ENCODE measurements at places on chromosomes 1 and 21.

GRCh38 chr1:112855152-112855828 lies 100.7 kb downstream of the SLC16A1 start:
- no peak for DNase-seq

DNA sequence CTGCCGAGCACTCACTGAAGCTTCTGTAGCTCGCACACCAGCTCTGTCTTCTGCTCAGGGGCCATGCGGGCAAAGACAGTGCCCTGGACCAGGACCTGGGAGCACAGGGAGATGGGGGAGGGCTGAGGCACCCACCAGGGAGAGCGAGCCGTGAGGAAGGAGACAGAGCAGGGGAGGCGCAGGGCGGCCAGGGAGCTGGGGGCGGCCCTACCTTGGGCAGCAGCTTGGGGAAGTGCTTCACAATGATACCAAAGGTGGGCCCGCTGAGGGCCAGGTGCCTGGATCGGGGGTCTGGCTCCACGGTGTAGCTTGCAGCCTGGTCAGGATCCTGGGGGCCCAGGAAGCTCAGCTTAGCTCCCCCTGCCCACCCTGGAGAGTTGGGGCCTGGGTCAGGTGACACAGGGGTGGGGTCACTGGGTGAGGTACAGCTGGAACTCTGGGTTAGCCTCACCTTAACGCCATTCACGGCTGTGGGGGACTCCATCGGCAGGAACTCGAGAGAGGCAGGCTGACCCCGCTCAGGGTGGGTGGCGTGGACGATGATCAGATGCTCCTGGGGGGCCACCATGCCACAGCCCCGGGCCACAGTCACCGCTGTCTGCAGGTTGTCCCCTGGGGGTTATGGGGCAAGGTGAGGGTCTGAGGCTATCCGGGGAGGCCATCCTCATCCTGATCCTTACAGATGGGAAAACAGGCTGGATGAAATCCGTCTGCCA lies 9.4 kb upstream of the MFAP2 start:
- DNase-seq: no peak

DNA sequence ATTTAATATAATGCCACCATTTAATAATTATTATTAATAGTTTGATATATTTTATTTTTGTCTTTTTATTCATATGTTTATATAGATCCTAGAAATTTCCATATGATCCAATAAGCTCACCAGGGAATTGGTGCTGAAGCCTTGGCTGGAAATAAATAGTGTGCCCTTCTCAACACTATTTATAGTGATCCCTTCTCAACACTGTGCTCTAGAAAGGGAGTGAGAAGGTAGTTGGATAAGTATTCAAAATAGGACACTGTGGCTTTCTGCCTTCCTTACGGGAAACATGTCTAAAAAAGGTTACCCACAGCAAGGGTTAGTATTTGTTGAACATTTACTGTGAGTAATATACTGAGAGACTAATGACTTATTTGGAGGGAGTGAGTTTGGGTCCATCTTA lies 496.1 kb downstream of the NEGR1 start:
- no peak for DNase-seq

DNA sequence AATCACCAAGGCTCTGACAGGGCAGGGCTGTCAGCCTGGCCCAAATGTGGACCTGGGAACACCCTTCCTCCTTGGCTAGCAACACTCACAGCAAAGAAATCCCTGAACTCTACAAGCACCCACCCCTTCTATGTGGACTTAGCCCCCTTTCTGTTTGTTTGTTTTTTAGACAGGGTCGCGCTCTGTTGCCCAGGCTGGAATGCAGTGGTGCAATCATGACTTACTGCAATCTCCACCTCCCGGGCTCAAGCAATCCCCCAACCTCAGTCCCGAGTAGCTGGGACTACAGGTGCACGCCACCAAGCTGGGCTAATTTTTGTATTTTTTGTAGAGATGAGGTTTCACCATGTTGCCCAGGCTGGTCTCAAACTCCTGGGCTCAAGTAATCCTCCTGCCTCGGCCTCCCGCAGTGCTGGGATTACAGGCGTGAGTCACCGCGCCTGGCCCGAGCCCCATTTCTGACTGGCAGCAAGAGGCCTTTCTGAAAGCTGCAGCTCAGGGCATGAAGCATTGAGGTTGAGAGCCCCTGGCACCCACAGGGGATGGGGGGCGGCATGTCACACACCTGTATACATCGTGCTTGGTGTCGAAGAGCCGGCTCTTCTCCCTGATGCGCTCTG lies 16.2 kb downstream of the RIPK4 start:
- no peak for DNase-seq

DNA sequence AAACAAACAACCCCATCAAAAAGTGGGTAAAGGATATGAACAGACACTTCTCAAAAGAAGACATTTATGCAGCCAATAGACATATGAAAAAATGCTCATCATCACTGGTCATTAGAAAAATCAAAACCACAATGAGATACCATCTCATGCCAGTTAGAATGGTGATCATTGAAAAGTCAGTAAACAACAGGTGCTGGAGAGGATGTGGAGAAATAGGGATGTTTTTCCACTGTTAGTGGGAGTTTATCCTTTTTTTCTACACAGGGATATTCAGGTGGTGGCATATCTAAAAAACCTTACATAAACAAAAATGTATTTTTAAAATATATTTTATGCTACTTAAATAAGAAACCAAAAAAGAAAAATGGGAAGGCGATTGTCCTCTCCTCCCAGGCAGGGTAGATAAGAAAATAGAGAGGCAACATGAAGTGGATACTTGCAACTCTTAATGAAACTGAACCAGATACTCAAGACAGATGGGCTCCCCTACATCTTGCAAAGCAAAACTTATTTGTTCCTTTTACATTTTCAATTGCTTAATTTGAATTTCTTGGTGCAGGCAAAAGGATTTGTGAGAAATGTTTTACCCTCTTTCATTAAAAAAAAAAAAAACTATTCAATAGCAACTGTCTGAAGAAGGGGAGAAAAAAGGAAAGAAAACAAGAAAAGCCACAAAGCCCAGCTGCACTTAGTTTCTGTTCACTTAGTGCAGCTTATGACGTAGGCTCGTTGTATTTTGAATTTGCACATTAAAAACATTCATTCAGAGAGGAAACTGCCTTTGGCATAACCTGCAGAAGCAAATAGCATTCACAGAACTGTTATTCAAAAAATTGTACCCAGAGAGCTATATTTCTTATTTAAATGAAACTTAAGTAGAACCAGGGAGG lies 36.9 kb upstream of the RGS1 start:
- DNase-seq: no peak

- no peak for DNase-seq
These were observed at the start of gene C1orf115 for GRCh38 chr1:220690140-220691052. TSS of gene C1orf115 (plus strand) at chr1:220690363. CDS start at chr1:220690403, 40 bp downstream.

DNA sequence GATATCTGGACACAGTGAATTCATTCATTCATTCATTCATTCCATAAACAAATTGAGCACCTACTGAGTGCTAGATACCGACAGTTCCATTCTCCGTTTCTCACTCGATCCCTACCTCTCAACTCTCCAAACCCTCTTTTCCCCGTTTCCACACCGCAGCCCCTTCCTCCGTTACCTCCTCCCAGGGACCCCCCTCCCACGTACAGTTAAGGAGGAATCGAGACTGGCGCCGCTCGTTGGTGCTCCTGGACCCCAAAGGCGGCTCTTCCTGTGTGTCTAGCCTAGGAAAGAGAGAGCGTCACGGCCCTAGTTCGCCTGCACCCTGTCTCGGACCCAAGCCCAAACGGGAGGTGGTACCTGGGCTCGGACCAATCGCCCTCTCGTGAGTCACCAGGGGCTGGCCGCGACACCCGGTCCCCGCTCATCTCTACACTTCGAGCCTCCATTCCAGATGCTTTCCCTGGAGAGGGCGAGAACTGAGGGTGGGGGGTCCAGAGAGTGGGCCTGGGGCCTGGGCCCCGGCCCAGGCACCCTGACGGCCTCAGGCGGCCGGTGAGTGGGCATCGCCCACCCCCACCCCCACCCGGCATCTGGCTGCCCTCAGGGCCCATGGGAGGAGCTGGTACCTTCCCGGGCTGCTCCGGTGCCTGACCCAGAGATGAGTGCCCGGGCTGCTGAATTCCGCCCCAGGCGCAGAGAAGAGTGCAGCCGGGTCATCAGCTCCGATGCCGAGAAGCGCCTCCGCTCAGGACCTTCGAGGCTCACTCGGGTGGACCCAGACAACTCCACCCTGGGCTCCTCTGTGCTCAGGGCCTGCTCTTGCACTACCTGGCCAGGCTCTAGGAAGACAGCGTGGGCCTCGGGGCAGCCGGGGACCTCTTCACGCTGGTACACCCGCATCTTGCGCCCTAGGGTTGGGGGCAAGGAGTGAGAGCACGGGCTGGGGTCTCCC lies 4.9 kb downstream of the ARHGEF19 start:
- no peak for DNase-seq

DNA sequence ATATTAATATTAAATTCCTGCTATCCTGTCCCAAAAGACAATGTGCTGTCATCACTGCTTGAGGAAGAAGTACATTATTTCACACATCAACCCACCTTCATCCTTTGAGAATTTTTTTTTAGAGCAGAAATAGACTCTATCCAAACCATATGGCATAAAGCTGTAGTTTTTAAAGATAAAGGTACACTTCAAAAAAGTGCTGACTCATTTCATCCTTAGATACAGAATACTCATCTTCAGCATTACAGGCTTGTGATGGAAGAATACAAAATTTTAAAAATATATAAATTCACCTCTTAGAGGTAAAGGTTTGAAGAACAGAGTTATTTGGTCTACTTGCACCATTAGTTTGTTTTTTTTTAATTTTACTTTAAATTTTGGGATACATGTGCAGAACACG lies 126.7 kb upstream of the ERG start:
- no peak for DNase-seq

- DNase-seq: no peak
These were observed 26.1 kb downstream of the PADI6 start for GRCh38 chr1:17397910-17398695.

DNA sequence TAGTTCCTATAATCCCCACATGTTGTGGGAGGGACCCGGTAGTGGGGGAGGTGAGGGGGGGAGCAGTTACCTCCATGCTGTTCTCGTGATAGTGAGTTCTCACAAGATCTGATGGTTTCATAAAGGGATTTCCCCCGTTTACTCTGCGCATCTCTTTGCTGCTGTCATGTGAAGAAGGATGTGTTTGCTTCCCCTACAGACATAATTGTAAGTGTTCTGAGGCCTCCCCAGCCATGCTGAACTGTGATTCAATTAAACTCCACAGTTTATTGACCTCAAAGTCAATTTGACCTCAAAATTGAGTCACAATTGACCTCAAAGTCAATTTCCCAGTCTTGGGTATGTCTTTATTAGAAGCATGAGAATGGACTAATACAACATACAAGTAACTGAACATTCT lies 19.7 kb downstream of the DPH5 start:
- no peak for DNase-seq

DNA sequence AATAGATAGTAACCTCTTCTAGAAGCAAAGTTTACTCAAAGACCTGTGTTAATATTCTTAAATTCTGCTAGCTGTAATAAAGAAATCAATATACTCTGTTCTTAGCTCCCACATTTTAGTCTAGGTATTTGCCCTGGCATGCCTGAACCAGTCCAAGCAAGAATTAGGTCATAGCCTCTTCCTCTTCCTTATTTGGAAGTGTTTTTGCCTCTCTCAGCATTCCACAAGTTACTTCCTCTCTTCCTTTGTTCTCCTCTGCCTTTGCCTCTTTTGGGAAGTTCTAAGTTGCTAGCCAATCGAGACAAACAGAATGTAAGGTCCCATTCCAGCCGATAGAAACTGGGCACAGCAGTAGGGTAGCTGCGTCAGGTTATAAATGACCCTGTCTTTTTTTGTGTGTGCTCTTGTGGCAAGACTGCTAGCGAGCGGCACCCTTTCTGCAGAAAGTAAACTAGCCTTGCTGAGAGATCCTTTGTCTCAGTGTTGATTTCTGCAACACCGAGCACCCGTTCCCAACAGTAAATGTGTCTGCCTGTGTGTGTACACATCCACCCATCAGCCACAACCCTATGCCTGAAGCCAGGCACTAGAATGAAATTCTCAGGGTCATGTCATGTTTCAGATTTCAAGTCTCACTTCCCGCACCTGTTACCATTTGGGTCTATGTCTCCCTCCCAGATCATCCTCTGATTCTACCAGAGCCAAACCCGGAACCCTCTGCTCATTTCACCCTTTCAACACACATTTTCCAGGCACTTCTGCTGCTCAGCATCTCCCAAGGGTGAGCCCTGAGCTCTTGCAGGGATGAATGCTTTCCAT lies 37.5 kb downstream of the LRRC3 start:
- no peak for DNase-seq

DNA sequence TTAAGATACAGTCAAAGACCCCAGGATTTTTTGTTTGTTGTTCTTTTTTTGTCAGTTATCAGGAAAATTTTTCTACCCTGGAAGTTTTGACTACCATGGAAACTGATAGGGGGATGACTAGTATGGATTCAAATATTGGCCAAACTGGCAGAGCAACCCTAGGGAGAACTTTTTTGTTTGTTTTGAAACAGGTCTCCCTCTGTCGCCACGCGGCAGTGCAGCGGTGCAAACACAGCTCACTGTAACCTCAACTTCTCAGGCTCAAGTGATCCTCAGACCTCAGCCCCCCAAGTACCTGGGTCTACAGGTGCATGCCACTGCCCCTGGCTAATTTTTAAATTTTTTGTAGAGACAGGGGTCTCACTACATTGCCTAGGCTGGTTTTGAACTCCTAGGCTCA lies 46.6 kb downstream of the TOR3A start:
- no peak for DNase-seq

DNA sequence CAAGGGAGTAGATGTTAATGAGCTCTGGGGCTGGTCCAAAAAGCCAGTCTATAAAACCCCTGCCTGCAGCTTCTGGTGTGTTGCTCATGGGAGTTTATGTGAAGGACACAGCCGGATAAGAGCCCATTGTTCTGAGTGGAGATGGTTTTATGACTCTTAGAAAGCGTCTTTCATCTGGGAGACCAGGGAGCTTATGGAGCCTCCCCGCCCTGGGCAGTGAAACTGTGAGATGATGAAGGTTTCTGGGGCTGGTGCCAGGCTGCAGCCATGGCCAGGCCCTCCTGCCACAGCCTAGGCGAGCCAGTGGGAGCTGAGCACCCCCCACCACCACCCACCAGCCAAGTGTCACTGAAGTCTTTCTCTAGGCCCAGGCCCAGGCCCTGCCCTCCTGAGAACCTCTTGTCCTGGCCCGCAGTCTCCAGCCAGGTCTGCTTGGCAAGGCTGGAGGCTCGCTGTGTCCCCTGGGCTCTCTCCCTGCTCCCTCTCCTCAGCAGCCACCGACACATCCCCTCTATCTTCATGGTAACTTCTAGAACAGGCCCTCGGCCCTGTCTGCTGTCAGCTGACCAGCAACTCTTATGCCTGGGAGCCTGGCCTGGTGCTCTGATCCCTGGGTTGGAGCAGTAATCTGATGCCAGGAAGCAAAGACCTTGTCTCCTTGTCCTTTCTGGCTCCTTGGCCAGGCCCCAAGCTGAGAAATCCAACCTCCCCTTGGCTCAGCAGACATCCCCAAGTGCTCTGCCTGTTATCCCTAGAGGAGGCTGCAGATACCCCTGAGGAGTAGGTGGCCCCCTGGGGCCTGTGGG lies 7.6 kb upstream of the ARHGEF10L start:
- DNase-seq: no peak

- DNase-seq: no peak
These were observed 8.4 kb downstream of the ARMH1 start for GRCh38 chr1:44682883-44683265.

- DNase-seq: no peak
These were observed 69.8 kb downstream of the TBX15 start for GRCh38 chr1:118918230-118918939.

GRCh38 chr1:162846256-162847212 lies 14.4 kb downstream of the CCDC190 start:
- no peak for DNase-seq

Measured in skeletal muscle cell (primary cell).